NCI-H748 treated with DMSO at 0.1 percent for 48 hours (cell line): ENCODE measurements at places on chromosomes 6 and 20.
A peak's percentile ranks its signal among the peaks of the same experiment; 100 is the strongest.

DNA sequence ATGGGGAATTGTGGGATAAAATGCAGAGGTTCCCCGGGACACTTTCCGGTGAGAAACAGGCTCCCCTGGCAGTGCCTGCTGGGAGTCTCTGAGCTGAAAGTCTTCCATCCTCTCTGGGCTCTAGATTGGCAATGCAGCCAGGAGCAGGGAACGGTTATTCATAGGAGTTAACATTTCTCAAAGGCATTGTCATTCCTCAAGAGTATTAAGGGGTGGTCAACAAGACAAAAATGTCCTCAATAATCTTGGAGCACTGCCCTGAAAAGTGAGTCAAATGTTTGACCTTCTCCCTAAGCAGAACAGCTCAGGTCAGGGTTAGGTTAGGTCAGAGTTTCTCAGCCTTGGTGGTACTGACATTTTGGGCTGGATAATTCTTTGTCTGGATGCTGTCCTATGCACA is 13.2 kb downstream of the BPIFB1 start:
- DNase-seq: no peak

- DNase-seq: no peak
Observed at GRCh38 chr6:118735320-118735719, 83.9 kb upstream of the CEP85L start.

DNA sequence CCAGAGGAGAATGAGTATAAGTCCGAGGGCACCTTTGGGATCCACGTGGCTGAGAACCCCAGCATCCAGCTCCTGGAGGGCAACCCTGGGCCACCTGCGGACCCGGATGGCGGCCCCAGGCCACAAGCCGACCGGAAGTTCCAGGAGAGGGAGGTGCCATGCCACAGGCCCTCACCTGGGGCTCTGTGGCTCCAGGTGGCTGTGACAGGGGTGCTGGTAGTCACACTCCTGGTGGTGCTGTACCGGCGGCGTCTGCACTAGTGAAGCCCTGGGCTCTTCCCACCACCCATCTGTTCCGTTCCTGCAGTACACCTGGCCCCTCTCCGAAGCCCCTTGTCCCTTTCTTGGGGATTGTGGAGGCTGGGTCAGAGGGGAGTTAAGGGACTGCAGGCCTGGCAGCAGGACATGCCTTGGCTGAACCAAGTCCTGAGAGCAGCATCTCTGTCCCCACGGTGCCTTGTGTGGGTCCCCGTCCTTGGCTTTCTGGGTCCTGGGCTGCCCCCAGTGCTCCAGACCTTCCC is 19.3 kb downstream of the MAVS start:
- no peak for DNase-seq

DNA sequence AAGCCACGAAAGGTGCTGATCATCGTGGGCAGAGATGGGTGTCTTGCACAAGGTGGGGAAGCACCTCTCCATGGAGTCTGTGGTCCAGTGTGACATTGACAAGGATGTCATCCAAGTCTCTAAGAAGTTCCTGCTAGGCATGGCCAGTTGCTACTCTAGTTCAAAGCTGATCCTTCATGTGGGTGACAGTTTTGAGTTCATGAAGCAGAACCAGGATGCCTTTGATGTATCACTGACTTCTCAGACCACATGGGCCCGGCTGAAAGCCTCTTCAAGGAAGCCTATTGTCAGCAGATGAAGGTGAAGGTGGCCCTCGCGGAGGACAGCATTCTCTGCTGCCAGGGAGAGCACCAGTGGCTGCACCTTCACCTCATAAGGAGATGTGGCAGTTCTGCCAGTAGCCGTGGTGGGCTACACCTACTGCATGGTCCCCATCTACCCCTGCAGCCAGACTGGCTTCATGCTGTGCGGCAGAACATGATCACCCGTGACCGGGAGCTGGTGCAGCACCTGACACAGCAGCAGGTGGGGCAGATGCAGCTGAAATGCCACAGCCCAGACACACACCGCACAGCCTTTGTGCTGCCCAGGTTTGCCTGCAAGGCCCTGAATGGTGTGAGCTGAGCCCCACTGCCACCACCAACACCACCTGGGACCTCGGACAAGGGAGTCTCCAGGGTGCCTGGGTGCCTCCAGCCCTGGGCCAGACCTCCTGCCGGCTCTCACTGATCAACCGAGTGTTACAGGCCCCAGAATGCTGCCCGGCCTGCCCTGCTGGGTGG is 75.0 kb upstream of the SULF2 start:
- no peak for DNase-seq

DNA sequence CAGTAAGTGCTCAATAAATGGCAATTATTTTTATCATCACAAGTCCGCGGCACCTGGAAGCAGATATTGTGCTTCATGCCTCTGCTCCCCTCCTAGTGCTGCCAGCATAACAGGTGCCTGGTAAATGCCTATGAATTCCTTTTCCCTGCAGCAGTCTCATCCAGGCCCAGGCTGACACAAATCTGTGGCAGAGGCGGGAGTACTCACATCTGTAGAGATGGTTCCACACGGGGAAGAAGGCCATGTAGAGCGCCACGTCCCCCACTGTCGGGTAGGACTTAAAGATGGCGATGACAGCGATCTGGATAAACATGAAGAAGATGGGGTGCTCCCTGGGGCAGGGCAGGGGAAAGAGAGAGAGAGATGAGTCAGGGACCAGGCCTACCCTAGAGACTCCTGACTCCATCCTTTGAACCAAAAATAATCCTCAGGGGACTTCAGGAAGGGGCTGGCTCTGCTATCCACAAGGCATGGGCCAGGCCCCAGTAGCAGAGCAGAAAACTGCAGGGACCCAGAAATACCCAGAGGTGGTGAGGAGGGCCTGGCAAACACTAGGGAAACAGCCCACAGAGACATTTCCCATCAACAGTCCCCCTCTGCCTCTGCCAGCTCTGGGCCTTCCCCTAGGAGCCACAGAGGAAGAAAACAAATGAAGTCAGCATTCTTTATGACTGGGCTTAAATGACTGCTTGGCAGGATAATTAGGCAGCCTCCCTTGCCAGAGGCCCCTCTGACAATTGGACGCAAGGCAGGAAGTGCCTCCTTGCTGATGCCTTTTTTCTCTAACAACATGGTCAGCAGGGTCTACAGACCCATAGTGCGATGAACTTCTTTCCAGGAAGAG is 23.0 kb downstream of the MAP1LC3A start:
- no peak for DNase-seq

DNA sequence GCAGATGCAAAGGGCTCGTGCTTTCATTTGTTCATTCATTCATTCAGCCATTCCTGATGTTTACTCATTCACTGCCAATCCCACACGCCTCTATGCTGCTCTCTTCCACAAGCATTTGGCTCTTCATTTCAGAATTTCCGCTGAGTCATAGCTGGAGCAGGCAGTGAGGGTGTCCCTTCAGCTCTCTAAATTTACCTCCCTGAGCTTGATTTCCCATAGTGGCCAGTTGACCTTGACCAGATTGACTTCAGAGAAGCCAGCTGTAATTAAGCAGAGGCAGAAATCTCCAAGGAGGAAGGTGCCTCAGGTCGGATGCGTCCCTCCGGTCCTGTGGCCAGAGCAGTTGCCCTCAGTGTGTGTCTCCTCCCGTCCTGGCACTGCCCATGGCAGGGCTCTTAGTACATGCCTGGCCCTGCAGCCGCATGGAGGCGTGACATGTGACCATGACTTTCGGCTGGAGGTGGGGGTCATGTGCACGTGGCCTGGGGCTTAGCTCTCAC is 267.2 kb upstream of the ECI2 start:
- DNase-seq: no peak

DNA sequence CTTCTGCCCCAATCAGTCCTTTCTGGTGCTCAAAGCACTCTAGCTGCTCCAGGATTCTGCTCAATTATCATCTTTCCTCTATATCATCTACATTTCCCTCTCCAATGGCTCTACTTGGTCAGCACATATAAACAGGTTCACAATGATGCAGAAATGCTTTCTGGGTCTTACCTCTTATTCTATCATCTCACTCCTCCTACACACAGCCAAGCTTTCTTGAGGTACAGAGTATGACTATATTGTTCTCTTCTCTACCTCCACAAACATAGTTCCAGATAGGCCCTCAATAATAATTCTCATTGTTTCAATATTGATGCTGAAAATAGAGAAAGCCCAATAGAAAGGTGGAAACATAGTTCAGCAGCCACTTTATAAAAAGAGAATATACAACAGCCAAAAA is 48.2 kb downstream of the HIVEP2 start:
- no peak for DNase-seq

DNA sequence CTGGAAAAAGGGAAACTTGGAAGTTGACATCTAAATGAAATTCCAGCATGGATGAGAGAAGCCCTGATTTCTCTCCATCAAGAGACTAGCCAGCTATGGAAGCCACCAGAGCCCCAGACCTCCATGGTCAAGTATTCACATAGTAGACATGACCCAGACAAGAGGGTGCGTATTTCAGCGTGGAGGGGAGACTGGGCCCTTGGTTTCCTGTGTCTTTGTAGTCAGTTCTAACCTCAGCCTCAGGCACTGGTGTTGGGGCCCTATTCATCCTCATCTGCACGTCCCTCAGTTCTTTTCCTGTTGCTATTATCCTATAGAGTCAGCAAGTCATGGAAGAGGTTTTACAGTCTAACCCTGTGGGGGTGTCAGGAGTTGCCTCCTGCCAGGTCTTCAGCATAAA is 12.5 kb downstream of the GNL1 start:
- DNase-seq: no peak

- DNase-seq: no peak
Observed at GRCh38 chr20:56487216-56487615, 18.8 kb downstream of the RTF2 start.

GRCh38 chr6:149925253-149925973 is 2.5 kb upstream of the RAET1G start:
- no peak for DNase-seq

DNA sequence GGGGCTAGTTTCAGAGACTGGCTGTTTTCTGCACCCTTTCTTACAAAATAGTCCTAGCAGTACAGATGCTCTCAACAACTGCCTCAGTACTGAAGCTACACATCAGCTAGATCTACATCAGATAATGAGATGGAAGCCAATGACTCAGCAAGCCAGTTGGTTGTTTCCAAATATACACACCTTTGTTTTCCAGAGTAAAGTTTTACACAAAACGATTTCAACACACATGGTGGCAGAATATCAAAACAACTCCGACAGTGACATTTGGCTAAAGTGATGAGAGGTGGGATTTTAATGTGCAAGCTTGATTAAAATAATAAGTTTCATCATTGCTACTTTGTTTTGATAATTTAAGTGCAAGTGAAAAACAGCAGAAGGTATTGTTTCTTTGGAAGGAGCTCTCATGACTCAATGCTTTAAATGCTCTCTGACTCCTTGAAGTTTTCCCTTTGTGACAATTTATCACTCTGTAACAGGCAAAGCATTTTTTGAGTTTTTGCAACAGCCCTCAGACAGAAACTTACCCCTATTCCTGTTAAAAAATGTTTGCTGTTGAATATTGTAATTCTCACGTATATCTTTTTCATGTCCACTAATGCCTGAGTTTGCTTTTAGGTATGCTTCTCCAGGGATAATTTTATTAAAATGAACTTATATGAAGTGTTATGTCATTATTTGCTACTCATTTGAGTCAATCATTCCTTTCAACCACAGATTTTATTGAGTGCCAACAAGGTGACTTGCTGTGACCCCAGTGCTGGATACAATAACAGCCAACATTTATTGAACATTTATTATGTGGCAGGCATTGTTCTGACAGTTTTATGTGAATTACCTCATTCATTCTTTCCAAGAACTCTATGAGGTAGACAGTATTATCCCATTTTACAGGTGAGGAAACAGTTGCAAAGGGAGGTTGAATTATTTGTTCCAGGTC is 882.0 kb downstream of the TFAP2A start:
- no peak for DNase-seq

DNA sequence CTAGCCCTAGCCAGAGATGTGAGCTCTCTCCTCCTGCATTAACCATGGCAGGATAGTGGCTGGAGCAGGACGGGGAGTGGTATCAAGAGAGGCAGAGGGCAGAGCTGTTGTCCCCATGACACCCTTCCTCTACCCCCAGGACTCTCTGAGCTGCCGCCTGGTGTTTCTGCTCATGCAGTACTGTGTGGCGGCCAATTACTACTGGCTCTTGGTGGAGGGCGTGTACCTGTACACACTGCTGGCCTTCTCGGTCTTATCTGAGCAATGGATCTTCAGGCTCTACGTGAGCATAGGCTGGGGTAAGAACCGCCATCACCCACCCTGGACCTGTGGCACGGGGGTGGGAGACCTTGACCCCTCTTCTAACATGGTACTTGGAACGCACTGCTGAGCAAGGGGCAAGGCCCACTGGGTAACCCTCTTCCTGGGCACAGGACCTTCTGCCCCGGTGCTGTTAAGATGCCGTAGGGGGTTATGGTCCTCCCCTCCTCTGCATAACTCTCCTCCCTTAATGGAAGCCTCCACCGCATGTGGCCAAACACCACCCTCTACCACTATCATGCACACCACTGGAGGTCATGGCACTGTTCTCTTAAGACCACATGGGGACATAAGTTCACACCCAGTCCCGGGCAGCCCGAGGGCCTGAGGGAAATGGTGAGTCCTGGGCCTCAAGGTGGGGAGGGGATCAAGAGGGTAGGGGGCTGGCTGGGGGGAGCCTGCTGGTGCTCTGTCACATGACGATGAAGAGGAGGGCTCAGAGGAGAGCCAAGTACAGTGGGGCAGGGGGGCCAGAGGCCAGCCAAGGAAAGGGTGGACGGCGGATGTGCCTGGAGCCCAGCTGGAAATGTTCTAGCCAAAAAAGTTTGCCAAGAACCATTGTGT is 25.1 kb downstream of the GLP1R start:
- no peak for DNase-seq

- DNase-seq: no peak
Observed at GRCh38 chr20:24796236-24796635, 152.8 kb upstream of the CST7 start.

GRCh38 chr6:3616565-3617176 is 134.8 kb downstream of the PXDC1 start:
- DNase-seq: peak; percentile 24

GRCh38 chr6:24849713-24850112 is 51.0 kb upstream of the ARMH2 start:
- no peak for DNase-seq

DNA sequence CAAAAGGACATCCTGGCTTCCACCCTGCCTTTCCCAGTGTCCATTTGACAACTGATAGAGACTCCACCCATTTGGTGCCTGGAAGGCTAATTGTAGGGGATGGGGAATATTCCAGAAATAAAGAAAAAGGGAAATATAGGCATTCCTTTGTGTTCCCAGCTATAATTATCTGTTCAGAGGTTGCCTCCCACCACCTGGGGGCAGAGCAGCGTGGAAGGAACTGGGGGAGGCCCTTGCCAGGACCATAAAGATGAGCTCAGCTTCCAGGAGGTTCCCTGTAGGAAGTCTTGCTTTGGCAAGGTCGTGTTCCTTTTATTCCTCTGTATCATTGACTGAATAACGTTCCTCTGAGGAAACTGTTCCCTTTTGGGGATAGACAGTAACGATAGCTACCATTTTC is 214.7 kb downstream of the TFAP2C start:
- DNase-seq: no peak

DNA sequence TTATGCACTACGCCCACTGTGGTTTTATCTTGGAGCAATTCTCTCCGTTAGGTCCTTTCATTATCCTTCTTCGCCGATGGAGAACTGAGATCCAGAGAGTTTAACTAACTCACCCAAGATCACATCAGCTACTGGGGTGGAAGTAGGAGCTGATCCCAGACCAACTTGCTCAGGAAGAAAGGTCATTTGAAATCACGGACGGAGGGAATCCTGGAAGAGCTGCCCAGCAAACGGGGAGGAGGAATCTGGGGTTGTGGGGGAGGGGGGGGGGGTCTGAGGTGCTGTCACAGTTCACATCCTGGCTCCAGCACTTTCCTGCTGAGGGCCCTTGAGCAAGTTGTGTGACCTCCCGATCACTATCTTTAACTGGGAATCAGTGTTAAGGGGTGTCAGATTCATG is 62.0 kb downstream of the NPEPL1 start:
- DNase-seq: no peak
